Stimulated activated CD4-positive, alpha-beta T cell treated with anti-CD3 and anti-CD28 coated beads, Interleukin-12 subunit alpha, Interleukin-12 subunit beta, amount 100 ng/mL, for 24 hours (primary cell): ENCODE measurements at places on chromosomes 4 and X.

DNA sequence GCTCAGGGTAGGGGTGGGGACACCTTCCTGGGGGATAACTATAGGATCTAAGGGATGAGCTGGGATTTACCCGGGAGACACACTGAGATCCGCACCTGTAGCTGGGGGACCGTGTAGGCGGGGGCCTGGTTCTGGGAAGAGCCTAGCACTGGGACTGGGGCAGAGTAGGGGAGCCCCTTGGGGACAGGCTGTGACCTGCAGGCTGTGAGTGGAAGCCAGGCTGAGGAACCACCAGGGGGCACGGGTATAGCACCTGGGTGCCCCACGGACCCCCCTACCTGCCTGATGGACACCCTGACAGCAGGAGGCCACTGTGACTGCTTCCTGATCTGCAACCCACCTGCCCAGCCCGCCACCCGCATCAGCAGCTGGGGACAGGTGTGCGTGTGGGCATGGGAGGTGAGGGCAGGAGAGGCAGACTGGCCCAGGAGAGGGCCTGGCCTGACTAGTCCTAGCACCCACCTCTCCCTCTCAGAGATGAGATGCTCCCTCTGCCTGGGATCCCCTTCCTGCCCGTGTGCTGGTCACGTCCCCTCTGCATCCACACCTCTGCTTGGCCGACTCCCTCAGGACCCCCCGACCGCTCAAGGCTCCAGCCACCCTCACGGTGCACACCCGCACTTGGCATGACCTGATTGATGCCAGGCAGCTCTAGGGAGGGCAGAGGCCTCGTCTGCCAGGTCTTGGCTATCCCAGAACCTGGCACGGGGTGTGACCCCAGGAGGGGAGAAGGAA is 94.2 kb upstream of the NKX1-1 start:
- no peak for DNase-seq

DNA sequence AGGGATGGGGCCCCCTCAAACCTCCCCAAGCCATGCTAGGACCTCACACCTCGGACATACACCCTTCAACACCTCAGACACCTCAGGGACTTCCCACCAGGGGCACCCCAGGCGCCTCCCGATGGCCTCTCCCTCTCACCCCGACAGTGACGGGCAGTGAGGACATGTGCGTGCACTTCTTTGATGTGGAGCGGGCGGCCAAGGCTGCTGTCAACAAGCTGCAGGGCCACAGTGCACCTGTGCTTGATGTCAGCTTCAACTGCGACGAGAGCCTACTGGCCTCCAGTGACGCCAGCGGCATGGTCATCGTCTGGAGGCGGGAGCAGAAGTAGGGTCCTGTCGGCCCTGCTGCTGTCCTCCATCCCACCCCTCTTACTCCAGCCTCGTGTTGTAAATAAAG is 7.4 kb downstream of the WDR13 start:
- no peak for DNase-seq

DNA sequence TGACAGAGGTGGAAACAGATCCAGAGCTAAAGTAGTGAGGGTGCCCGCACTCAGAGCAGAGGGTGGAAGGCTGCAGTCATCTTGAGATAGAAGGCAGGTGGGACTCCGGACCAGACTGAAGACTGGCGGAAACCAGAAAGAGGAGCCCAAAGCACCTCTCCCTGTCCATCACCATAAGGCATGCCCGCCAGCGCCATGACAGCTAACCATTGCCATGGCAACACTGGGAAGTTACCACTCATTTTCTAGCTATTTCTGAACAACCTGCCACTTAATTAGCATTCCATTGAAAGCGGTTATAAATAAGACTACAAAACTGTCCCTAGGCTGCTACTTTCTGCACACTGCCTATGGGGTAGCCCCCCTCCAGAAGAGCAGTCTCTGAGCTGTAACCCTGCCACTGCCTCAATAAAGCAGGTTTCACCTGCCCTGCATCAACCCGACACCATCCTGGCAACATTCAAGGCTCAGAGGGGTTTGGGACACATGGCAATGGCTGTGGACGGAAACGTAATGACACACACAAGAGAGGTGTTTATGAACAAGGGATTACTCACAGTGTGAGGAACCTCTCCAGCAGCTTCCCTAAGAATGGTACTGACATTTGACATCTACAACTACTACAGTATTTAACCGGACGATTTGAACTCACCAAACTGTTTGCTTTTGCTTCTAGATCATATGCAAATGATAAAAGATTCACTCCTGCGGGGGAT is 27.8 kb upstream of the FGFBP2 start:
- DNase-seq: no peak

GRCh38 chr4:78532046-78532445 is 19.5 kb upstream of the ANXA3 start:
- no peak for DNase-seq

DNA sequence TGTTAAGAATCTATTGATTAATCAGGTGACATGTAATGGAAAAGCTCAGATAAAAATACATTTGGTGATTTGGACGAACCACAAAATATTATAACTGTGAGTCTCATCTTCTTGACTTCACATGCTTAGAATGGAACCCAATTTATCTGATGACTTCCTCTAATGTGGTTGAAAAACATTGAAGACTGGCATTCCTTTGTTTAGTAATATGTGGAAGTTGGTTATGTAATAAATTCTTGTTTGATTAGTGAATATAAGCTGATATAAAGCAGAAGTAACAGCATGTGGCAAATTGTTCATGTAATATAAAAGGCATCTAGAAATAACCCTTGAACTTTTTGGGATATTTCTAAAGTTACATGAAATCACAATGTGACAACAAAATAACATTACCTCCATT is 9.7 kb downstream of the GIMD1 start:
- no peak for DNase-seq

DNA sequence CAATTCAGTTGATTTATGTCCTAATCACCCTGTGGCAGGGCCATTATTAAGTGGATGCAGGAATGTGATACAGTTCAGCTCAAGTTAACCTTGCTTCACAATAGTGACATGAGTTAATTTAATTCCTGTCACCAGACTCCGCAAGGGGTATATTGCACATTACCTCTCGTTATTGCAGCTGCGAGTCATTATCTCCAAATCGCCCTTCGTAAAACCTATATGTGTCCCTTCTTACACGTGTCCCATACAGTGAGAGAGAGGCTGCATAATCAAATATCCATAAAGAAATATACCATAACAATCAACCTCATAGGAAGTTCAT is 369.9 kb upstream of the ANXA10 start:
- no peak for DNase-seq

GRCh38 chr4:21011106-21011505 is 310.8 kb downstream of the PACRGL start:
- DNase-seq: no peak
